ENCODE measurements at places on chromosomes 11 and 22.

- DNase-seq, result no peak
Measured at GRCh38 chr22:31958625-31959239, 14.4 kb downstream of the YWHAH start.

DNA sequence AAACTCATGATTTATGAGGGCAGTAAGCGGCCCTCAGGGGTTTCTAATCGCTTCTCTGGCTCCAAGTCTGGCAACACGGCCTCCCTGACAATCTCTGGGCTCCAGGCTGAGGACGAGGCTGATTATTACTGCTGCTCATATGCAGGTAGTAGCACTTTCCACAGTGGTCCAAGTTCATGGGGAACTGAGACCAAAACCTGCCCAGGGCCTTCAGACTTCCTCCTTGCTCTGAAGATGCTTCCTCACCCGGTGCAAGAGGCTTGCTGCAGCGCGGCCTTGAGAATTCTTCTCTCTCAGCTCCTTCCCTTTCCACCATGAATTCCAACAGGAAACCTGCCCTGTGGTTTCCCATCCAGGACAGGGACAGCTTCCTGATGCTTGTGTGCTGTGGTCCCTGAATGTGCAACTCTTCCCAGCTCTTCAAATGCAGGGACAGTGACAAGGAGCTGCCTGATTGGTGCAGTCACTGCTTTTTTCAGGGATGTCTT lies 53.9 kb downstream of the GGTLC2 start:
- DNase-seq, result no peak

- peak; percentile 29 for DNase-seq
Measured at GRCh38 chr11:72321381-72321996, 77.5 kb upstream of the PHOX2A start.

DNA sequence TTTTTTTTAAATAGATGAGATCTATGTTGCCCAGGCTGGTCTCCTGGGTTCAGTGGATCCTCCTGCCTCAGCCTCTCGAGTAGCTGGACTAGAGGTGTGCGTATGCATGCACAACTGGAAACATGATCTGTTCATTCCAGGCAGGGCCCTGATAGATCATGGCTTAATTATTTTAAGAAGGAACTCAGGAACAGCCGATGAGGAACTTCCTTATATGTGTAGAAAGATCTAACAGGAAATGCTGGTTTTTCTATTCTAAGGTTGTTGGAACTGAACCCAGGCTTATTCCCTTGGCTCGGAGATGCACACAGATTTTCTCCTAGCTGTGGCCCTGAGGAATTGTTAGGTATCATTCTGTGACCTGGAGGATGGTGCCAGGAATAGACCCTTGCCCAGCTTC lies 32.4 kb downstream of the SPECC1L start:
- no peak for DNase-seq

GRCh38 chr11:130849215-130849568 lies 67.1 kb downstream of the SNX19 start:
- DNase-seq, result peak; percentile 75

GRCh38 chr11:111635706-111636045 lies 33.4 kb downstream of the SIK2 start:
- DNase-seq, result peak; percentile 70

DNA sequence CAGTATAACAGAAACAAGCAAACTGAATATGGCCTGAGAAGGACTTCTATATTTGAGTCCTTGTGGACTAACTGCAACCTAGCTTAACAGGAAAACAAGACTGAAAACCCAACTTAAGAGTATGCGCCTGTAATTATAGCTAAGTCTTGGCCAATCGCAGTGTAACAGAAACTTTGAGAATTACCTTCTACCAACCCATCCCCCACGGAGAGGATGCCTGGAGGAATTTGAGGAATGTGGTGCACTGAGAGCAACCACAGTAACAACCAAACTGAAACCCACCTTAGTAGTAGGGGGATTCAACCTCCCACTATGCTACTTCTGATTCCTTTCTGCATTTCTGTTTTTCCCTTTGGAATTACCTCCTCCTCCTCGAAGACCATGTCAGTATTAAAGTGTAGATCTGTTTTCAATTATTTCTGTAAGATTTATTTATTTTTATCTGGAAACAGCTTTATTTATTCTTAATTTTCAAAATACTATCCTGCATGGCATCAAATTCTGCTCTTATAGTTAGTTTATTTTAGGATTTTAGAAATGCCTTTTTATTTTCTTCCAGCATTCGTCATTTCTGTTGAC lies 393.6 kb downstream of the KCNA4 start:
- no peak for DNase-seq

DNA sequence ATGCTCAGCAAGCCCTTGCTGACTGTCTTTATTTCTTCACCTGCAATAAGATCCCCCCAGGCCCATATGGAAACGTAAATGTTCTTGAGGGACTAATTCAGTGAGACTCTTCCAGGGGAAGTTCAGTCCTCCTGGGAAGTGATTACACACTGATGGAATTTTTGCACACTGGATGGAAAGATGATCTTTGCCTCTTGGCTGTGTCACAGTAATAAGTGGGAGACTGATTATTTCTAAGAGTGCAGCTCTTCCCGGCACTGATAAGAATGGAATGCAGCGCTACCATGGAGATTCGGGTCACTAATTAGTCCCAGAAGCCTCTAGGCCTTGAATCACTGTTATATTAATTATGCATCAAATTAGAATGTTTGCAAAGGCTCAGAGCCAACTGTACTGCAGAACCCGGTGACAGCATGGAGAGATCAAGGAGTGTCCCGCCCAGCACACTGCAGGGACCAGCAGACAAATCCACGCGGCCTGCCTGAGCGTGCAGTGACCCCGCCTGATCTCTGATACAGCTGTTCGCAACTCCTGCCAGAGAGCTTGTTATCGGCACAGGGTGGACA lies 178.3 kb downstream of the SNX19 start:
- DNase-seq, result peak; percentile 67

- no peak for DNase-seq
Measured at GRCh38 chr11:116052603-116053547, 548.7 kb upstream of the CADM1 start.

DNA sequence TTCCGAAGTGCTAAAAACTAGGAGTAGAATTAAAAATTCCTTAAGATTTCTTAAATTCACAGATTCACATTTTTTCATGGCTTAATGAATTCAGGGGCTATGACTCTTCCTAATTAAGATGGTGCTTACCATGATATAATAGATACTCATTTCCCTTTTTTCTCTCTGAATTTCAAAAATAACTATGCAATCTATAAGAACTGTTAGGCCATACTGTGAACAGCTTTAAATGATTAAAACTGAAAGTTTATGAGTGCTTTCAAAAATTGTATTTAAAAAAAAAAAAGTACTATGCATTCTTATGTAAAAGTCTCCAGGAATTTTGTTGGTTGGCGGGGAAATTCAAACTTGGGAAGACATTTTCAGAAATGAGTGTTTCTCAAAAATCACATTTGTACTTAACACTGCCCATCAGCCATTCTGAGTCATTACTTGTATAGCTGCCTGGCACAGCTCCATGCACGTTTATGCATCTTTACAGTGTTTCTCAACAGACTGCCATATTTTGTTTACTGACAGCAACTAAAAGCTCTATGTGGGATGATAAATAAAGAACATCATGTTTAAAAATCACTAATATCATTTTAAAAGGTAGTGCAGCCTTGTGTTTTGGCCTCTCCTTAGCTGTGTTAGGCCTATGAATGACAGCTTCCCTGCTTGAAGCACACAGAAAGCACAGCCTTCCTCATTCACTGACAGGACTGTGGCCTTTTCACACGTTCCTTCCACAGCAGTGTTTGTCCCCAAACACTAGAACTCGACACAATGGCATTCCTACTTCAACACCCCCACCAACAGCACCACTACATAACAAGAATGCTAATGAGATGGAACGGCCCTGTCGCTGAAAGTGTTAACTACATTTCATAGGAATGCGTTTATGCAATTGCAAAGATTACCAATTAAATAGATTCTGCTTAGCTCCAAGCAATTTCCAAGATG lies 131.4 kb downstream of the DCDC1 start:
- DNase-seq, result peak; percentile 27

- DNase-seq, result no peak
Measured at GRCh38 chr11:113446938-113447337, 28.3 kb downstream of the DRD2 start.

- no peak for DNase-seq
Measured at GRCh38 chr11:9973921-9974320, 310.0 kb downstream of the SWAP70 start.

GRCh38 chr11:67199751-67200150 lies 66.5 kb upstream of the GRK2 start:
- DNase-seq, result no peak

All from fibroblast of pulmonary artery (primary cell).